ENCODE measurements at places on chromosomes 7 and 10.

DNA sequence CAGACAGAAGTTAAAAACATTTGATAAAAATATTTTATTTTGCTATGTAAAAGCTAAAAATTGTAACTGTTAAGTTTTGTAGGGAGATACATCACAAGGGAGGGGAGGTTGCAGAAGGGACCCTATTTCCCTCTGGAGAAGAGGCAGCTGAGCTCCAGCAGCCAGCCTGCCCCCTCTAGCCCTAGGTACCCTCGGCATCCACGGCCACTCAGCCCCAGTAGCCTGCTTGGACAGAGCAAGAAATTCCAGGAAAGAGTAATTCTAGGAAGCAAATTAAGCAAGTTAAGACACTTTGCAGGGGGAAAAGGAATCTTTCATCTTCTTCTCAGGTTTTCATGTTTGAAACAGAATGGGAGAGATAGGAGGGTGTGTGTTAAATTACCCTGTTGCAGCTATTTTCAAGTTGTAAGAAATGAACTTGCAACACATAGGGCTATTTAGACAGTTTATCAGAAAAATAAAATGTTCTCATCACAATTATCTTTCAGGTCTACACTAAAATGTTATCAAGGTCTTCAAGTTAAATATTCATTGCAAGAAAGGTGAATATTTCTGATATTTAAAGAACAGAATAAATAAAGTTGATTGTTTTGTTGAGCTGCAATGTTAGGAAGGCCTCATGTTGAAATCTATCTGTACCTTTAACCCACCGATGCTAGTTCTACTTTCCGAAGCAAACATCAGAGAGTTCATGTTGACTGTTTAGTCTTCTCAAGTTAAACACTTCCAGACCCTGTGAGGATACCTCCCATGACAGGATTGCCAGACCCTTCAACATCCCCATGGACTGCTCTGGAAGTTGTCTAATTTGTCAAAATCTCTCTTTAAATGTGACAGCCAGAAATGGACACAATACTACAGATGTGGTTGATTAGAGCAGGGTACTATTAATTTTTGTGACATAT, 5.5 kb downstream of the SGCE start:
- no peaks in the 10 kb centered on the region for H3K36me3 ChIP-seq
- H3K4me3 ChIP-seq: no peak overlapping the region
- no peak overlapping the region for H3K27ac ChIP-seq

DNA sequence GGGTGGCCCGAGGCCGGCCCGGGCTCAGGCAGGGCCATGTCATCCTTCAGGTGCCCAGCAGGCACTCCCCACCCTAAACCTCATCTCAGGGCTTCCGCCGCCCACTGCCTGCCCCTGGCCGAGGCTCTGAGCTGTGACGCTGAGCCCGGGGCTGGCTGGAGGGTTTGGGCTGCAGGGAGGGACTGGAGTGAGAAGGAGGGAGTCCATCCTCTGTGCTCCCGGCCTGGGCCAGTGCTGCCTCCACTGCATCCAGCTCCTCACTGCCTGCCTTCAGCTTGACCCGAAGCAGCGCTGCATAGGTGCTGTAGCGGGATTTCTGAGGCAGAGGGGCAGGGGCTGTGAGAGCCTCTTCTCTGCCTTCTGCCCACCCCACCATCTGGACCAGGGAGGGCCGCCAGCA, 7.6 kb downstream of the NFKB2 start:
- H3K4me1 ChIP-seq: peaks cover 4% of the 10 kb centered on the region
- peaks cover 26% of the 10 kb centered on the region for H3K36me3 ChIP-seq
- no peak overlapping the region for H3K4me3 ChIP-seq
- DNase-seq: no peak

GRCh38 chr7:140920745-140921144, 4.0 kb downstream of the BRAF start:
- H3K36me3 ChIP-seq: peaks cover 1% of the 10 kb centered on the region
- no peak overlapping the region for H3K4me3 ChIP-seq
- H3K27ac ChIP-seq: no peak overlapping the region
- no peaks in the 10 kb centered on the region for H3K27me3 ChIP-seq

DNA sequence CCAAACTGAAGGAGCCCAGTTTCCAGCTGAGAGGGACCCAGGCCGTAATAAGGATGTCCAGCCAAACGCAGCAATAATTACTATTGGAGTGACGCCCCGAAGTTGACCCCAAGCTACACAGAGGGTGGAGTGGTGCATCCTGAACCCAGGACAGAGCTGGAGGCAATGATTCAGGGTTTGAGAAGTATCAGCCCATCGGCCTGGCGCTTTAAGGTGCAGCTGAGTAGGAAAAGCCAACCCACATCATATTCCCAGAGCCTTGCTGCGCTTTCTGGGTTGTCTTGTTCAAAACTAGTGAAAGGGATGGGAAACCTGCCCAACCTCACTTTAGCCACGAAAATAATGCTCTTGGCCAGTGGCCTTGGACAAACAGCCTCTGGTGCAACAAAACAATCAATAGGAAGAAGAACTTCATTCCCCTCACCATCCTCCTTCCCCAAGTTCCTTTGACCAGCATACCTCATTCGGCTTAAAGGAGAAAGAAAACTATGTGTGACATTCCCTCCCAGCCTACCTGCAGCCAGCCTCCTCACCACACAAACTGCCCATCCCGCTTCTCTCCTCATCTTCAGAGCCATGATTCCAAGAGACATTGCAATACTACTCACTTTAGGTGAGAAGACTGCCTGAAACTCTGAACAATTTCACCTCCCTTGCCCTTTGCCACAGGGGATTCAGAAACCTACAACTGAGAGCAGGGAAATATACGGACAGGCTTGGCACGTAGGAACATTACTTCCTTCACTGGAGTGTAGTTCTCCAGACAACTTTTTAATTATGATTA, 217.2 kb upstream of the MKLN1 start:
- H3K36me3 ChIP-seq: peaks cover 6% of the 10 kb centered on the region
- H3K4me1 ChIP-seq: peaks cover 45% of the 10 kb centered on the region
- H3K4me3 ChIP-seq: peak overlapping the region; percentile 100
- DNase-seq: no peak
- H3K27ac ChIP-seq: peak overlapping the region; percentile 100

DNA sequence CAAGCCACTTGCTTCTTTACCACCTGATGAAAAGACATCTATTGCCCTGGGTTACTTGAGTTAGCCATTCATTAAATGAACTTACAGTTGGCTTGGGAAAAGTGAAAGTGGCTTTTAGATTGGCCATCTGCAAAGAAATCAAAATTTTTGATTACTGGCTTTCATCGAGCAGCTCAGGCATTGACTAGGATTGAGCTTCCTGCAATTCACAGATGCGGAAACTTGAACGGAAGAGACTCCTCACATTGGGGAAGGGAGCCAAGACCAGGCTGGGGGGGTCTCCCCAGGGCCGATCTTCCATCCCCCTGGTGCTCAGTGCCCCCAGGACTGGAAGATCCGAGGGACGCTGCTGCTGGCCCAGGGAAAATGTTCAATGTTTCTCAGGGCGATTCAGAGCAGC, 145.4 kb downstream of the PIP4K2A start:
- peaks cover 44% of the 10 kb centered on the region for H3K4me1 ChIP-seq
- no peak overlapping the region for H3K4me3 ChIP-seq
- no peaks in the 10 kb centered on the region for H3K27me3 ChIP-seq
- H3K36me3 ChIP-seq: peaks cover 51% of the 10 kb centered on the region
- no peak overlapping the region for H3K27ac ChIP-seq

- H3K27me3 ChIP-seq: no peaks in the 10 kb centered on the region
- DNase-seq: no peak
- no peak overlapping the region for H3K27ac ChIP-seq
These were observed 49.0 kb upstream of the LYZL1 start for GRCh38 chr10:29239569-29240472.

- no peak for DNase-seq
- no peak overlapping the region for H3K27ac ChIP-seq
- no peak overlapping the region for H3K4me3 ChIP-seq
- no peaks in the 10 kb centered on the region for H3K27me3 ChIP-seq
These were observed 268.6 kb downstream of the HGF start for GRCh38 chr7:81501220-81501619.

GRCh38 chr7:12423997-12424745, 20.5 kb upstream of the VWDE start:
- H3K36me3 ChIP-seq: no peaks in the 10 kb centered on the region
- DNase-seq: no peak
- no peaks in the 10 kb centered on the region for H3K27me3 ChIP-seq
- no peak overlapping the region for H3K4me3 ChIP-seq
- no peak overlapping the region for H3K27ac ChIP-seq
- H3K4me1 ChIP-seq: no peaks in the 10 kb centered on the region

Data from T-helper 2 cell treated with Interferon-gamma antibody and Interleukin-4, amounts not matched to agents 5 μg/mL and 100 μg/mL, for 36 hours (primary cell).